ENCODE measurements at places on chromosomes 2 and 18.
A peak's percentile ranks its signal among the peaks of the same experiment; 100 is the strongest.

DNA sequence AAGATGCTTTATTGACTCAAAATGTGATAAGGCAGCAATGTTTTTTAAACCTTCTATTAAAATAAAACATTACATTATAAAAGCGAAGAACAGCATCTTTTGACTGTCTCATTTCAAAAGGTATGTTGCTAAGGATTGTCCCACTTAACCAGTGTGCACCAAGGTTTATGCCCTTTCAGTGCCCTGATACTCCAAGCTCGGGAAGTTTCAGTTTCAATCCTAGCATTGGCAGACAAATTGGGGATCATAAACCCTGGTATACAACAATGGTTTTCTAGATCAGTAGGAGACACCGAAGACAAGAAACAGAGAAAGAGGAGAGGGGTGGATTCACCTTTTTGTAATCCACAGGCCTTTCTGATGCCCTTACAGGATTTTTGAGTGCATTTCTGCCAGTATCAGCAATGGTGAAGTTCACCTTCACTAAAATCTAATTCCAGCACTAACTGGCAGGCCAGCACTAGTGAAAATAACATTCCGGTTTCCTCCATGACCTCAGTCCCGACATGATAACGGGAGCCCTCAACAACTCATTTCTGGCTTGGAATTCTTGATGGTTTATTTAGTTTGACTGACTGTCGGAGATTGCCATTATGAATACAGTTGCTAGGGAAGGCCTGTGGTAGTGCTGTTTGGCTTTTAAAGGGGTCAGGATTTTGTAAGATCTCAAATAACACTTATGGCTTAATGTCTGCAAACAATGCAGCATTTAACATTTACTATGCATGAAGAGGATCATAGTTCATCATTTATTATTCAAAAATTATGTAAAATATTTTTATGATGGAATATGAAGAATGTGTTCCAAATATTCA, 33.3 kb upstream of the FIGN start:
- DNase-seq = no peak

GRCh38 chr2:207330912-207331311, 165.2 kb upstream of the KLF7 start:
- DNase-seq = no peak

DNA sequence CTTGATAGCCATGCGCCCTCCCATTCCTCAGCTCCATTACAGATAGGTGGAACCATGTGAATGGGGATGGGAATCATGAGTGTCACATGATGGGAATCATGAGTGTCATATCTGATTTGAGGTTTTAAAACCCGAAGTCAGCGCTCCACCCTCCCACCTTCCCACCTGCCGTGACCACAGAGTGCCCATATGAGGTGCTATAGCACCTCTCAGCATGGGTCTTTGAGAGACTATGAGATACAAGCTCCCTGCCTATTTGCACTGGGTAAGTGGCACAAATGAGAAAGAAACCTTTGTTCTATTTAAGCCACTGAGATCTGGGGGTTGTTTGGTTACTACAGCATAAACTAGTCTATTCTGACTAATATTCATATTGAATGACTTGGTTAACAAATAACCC, 78.5 kb upstream of the PTPRM start:
- no peak for DNase-seq

- no peak for DNase-seq
Measured at GRCh38 chr2:227614246-227614645, 394 bp downstream of the SCYGR3 start.

GRCh38 chr2:219748671-219749570, 121.5 kb downstream of the SLC4A3 start:
- DNase-seq = no peak

DNA sequence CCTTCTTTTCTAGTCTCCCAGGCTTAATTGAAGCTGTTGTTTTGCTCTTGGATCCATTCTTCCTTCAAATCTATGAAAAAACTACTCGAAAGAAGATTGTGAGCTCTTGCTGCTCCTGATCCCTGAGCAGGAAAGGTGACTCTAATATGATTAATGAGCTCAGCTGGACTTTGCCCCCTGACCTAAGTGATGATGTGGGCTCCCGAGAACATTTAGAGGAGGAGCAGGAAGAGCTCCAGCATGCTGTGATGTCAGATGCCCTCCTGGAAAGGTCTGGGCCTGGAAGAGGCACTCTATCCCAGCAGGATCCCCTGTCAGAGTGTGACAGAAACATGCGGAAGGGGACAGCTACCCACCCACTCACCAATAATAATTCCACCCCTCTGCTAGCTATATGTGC, 117.9 kb upstream of the PELI1 start:
- no peak for DNase-seq

- no peak for DNase-seq
Measured at GRCh38 chr18:6054256-6054842, 159.0 kb upstream of the TMEM200C start.

GRCh38 chr2:88859461-88859860, 168.0 kb downstream of the RPIA start:
- no peak for DNase-seq

- DNase-seq = no peak
Measured at GRCh38 chr2:149488706-149489440, 98.7 kb downstream of the MMADHC start.

DNA sequence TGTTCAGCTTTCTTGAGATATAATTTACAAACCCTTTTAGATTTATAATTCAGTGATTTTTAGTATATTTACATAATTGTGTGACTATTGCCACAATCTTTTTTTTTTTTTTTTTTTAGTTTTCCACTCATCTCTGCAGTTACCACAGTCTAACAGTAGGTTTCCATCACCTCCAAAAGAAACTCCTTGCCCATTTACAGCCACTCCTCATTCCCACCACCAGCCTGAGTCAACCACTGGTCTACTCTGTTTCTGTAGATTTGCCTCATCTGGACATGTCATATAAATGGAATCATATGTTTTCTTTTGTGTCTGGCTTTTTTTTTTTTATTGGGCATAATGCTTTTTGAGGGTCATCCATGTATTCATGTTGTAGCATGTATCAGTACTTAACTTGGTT, 16.1 kb downstream of the MTX2 start:
- DNase-seq = no peak

DNA sequence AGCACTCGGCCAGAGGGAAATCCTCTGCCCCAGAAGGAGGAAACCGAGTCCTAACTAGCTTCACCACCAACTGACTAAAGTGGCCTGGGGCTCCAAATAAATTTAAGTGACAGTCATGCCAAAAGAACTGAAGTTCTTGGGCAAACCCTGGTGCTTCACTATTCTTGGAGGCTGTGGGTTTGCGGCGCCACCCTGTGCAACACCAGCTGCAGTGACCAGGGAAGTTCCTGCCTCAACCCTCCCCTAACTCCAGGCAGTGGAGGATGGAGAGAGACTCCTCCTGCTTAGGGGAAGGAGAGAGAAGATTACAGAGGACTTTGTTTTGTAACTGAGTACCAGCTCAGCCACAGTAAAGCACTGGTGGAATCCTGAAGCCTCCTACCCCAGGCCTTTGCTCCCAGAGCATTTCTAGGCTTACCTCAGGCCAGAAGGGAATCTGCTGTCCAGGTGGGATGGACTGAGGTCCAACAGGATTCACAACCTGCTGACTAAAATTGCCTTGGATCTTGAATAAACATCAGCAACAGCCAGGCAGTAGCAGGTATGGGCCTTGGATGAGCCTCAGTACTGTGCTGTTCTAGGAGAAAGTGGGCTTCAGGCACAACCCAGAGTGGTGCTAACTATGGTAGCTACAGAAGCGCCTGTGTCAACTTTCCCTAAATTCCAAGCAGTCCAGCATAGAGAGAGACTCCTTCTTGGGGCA, 29.4 kb upstream of the BMP10 start:
- DNase-seq = no peak

DNA sequence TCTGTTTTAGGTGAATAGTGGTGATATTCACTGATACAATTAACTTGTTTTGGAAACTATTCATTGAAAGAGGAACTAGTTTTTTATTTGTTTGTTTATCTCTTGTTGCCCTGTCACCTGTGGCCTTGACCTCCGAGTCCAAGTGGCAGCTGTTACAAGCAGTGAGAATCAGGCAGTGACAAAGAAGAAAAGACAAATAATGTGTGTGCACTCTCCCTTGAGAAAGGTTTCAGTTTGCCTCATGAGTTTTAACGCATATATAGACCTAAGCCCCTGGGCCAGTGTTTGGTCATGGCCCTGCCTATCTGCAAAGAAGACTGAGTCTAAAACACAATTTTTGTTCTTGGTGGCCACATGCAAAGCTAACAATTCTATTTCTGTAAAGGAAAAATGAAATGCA, 15.3 kb downstream of the KYNU start:
- no peak for DNase-seq

GRCh38 chr2:105789745-105790460, 45.2 kb downstream of the NCK2 start:
- DNase-seq = no peak

DNA sequence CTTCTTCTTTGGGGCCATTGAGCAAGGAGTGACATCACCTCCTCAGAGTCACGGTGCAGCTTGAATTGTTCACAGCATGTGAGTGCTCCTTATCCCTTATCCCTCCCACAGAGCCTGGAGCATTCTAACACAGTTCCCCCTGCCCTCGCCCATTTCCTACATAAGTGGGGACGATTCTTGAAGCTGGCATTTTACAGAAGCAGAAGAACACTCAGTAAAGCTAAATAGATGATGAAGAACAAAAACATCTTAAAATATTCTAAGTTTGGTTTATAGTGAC, 135.8 kb upstream of the APCDD1 start:
- DNase-seq = no peak

DNA sequence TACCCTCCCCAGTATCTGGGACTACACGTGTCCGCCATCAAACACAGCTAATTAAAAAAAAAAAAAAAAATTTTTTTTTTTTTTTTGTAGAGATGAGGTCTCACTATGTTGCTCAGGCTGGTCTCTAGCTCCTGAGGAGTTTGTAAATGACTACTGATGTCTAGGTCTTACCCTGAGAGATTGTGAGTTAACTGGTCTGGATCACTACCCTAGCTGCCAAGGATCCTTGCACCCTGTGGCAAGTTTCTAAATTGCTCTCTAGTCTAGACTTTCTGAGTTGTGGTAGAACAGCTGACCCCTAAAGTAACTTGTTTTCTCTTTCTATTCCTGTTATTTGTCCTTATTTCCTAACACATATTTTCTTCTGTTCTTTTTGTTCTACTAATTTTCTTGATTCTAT, 44.5 kb downstream of the ABHD3 start:
- no peak for DNase-seq

DNA sequence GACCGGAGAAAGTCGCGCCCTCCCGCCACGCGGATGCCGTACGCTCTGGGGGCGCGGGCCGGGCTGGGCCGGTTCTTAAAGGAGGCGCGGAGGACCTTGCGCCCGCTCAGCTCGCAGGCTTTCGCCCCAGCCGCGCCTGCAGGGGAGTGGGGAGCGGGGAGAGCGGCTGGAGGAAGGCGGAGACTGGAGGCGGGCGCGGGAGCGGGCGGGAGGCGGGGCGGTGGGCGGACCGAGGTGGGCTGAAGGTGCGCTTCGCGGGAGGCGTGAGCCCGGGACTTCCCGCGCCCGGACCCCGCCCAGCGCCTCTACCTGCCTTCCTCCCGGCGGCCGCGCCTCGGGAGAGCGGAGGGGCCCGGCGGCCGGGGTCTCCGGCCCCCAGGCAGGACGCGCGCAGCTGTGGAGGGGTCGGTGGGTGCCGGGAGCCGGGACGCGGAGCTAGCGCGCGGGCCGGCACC, at the start of gene ADRA2B:
TSS of gene ADRA2B (minus strand) at position 148 of the 455 bp plus-strand sequence. CDS start 422 bp downstream, outside the sequence.
- DNase-seq = peak; percentile 18

DNA sequence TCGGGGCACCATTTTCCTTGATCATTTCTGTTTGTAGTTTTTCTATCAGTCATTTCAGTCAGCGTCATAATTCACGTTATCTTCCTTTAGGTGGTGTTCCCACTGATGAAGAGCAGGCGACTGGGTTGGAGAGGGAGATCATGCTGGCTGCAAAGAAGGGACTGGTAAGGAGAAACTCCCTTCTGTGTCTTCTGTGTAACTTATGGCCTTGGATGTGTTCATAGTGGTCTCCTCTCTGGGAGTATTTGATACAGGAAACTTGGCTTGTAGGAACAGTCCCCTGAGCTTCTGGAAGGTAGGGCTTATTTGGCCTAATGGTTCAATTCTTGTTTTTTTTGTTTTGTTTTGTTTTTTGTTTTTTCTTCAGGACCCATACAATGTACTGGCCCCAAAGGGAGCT, 1.1 kb downstream of the COX5B start:
- DNase-seq = no peak

DNA sequence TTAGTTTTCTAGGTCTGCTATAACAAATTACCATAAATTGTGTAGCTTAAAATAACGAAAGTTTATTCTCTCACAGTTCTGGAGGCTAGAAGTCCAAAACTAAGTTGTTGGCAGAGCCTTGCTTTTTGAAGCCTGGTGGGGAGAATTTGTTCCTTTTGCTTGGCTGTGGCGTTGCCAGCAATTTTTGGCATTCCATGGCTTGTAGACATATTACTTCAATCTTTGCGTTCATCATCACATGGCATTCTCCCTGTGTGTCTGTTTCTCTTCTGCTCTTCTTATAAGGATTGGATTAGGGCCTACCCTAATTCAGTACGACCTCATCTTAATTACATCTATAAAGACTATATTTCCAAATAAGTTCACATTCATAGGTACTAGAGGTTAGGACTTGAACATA, 217.7 kb downstream of the MBD5 start:
- no peak for DNase-seq

DNA sequence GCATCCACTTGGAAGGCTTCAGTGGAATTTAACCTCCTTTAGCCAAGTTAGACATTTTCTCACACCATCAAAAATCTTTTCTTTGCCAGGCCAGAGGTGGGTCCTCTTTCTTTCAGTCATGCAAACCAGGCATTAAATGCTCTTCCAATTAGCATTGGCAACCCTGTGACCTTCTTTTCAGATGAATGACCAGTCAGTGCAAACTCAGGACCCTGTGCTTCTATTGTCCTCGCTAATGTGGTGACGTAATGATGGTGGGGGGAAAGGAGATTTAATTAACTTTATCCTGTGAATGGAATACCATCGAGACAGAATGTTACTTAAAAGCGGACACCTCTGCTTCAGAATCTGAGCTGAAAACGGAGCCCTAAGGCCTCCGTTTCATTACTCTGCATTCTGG, 23.2 kb upstream of the STPG4 start:
- no peak for DNase-seq

DNA sequence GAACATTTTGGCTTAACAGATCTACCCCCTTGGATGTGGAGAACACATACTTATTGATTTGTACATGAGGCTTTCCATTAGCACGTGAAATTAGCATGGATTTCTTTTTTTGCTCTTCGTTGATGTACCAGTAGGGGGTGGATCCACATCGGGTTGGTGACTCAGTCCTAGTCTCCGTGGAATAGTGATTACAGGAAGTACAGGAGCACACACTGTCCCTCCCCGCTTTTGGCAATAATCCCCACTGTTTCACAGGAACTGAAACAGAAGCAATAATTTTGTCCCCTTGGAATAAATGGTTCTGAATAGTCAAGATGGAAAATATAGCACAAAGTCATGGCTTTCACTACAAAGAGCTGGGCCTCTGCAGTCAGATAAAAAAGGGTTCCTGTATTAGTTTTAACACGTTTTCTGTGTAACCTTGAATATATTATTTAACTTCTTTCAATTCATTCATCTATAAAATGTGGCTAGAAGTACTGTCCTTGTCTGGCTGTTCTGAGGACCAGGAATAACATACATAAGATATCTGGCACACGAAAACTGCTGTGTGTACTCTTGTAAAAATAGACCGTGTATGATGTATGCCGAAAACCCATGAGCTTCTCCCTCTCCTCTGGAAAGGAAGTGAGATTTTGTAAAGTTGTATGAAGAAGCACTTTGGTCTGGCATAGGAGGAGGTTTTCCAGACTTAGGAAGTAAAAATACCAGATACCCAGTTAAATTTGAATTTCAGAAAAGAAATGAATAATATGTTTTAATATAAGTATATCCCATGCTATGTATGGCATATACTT, 229.2 kb downstream of the GALR1 start:
- peak; percentile 4 for DNase-seq

GRCh38 chr2:182606728-182607681, 109.1 kb upstream of the DNAJC10 start:
- no peak for DNase-seq
